Non-pigmented ciliary epithelial cell (primary cell): ENCODE measurements at places on chromosomes 1 and 21.

DNA sequence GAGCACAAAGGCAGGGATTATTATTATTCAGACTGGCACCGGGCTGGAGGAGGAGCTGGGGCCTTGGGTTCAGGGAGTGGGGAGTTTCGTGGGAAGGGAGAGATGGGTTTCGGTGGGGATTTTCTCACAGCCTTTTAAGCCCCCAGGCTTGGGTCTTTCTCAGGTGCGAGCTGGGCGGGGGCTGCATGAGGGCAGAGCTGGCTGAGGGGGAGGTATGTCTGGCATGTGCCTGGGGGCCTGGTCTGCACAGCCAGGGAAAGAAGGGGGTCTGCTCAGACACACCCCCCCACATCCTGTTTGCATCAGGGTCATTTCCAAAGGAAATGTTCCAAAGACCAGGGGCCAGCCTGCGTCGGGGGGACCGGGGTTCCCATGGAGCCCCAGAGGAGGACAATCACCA lies 21.6 kb downstream of the GRHL3 start:
- DNase-seq: no peak

- DNase-seq: no peak
Measured at GRCh38 chr1:226201029-226201593, 14.6 kb upstream of the ACBD3 start.

DNA sequence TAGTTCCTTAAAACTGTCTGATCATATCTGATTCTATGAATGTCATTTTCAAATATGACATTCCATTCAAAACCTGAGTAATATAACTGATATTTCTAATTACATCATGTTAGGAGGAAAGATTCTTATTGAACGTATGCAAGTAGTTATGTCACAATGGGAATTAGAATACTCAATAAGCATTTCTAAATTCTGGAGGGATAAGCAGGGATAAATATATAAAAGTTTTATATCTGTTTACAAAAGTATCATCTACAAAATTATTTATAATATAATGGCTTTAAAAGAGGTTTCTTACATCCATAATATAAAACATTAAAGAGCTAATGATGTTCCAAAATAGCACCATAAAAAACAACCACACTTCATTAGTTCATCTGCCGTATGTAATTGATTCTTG lies at the start of gene OR14A2:
Gene OR14A2, minus strand, starts transcription at position 101 of the 400 bp plus-strand sequence.
- DNase-seq: no peak

GRCh38 chr21:44912158-44912473 lies 8.6 kb downstream of the ITGB2 start:
- no peak for DNase-seq

GRCh38 chr1:28985427-28985826 lies 71.1 kb downstream of the EPB41 start:
- DNase-seq: no peak

DNA sequence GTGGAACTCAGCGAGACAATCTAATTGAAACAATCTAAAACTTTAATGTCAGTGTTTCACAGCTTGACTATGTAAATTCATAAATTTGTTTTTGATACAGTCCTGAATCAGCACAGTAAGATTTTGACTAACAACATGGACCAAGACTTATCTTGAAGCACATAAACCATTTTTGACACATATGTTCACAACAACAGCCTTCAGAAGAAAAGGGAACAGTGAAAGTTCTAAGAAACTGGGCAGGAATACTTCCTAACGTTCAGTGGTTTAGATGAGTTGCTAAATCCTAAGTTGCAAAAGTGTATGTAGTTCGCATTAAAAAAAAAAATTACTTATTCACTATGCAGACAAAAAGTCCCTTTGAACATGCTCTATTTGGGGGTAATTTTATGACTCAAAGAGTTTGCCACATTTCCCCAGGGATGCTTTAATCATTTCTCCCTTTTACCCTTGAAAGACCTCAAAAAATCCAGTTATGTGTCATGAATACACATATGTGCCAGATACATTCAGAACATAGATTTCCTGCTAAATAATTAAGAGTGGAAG lies 120.2 kb downstream of the MRPL39 start:
- no peak for DNase-seq

DNA sequence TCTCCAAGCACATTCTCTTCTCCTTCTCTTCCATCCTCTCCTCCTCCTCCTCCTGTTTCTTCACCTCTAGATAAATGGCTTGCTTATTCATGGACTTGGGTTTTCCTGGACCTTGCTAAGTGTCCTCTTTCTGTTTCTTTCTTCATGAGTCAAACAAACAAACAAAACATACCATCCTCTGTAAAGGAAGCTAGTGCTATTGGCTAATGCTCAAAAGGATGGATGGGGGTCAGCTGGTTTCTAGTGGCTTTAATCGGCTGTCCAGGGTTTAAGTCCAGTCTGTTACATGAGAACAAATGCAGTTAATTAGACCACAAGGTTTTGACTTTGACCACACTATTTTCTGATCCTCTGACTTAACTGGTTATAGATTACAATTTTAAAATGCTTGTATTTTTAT lies 83.8 kb upstream of the TSPAN2 start:
- no peak for DNase-seq

- DNase-seq: no peak
Measured at GRCh38 chr1:228513236-228513900, 26.2 kb downstream of the RNF187 start.

- no peak for DNase-seq
Measured at GRCh38 chr21:45448810-45449657, 44.1 kb downstream of the COL18A1 start.

DNA sequence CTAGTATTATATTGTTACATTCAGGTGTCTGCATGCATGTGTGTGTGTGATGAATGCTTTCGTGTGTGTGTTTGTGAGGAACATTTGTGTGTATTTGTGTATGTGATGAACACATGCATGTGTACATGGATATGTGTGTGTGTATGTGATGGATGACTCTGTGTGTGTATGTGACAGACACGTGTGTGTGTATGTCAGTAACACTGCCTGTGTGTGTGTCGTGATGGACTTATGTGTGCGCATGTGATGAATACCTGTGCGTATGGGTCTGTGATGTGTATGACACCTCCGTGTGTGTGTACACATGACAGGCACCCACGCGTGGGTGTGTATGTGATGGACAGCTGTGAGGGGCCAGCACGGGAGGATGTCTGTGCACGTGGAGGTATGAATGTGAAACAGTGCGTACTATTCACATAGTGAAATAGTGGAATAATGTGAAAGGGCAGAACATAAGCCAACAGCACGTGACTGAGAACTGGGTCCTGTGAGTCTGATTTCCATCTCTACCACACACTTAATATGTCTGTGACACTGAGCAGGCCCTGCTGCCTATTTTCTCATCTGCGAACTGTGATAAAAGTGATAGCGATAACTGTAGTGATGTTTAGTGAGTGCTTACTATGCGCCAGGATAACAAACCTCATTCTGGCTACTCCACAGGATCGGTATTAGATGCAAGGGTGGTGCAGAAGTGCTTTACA lies 41.8 kb upstream of the CSF3R start:
- DNase-seq: no peak

- DNase-seq: no peak
Measured at GRCh38 chr1:234535763-234536515, 57.0 kb upstream of the TARBP1 start.

DNA sequence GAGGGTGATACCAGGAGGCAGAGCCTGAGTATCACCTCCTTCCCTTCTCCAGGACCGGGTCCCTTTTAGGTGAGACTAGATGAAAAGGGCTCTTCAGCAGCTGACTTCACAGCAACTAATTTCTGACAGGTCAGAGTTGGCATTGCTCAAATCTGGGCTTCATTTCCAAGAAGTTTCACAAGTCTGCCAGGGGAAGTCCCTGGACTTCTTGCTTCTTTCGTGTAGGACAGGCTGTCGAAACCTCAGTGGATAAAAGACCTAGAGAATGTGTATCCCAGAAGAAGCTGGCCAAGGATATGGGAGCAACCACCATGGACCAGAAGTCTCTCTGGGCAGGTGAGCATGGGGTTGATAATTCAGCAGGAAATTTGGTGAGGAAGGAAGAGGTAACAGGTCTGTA lies at the start of gene CHI3L2:
Gene CHI3L2, plus strand, starts transcription at position 280 of the 400 bp plus-strand sequence. Its CDS starts 17 bp downstream, at position 297.
- no peak for DNase-seq

GRCh38 chr1:8525216-8525557 lies 207.3 kb downstream of the SLC45A1 start:
- peak; percentile 38 for DNase-seq

DNA sequence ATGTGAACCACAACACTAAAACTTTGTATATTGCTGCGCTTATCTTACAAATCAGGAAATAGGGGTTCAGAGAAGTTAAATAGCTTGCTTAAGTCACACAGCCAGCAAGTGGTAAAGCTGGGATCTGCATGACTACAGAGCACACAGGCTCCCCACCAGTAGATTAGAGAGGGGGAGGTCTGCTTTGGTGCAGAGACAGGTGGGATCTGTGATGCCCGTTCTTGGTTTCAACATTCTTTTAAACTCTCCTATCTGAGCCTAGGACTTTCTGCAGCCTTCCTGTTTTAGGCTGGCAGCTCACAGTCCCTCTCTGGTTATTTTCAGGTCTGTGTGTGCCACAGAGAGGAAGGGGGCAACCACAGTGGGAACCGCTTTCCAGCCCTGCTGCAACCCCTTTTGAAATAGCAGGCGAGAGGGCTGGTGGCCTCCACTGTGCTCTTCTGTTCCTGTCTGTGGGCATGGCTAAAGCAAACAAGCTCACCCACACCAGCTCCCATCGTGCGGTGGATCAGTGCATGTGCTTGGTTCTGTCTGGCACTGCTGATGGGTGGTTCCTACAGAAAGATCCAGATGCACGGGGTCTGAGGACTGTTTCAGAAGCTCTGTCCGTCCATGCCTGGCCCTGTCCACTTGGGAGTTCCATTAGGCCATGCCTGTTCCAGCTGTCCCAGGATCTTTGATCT lies 1.7 kb upstream of the IL6R start:
- DNase-seq: no peak

DNA sequence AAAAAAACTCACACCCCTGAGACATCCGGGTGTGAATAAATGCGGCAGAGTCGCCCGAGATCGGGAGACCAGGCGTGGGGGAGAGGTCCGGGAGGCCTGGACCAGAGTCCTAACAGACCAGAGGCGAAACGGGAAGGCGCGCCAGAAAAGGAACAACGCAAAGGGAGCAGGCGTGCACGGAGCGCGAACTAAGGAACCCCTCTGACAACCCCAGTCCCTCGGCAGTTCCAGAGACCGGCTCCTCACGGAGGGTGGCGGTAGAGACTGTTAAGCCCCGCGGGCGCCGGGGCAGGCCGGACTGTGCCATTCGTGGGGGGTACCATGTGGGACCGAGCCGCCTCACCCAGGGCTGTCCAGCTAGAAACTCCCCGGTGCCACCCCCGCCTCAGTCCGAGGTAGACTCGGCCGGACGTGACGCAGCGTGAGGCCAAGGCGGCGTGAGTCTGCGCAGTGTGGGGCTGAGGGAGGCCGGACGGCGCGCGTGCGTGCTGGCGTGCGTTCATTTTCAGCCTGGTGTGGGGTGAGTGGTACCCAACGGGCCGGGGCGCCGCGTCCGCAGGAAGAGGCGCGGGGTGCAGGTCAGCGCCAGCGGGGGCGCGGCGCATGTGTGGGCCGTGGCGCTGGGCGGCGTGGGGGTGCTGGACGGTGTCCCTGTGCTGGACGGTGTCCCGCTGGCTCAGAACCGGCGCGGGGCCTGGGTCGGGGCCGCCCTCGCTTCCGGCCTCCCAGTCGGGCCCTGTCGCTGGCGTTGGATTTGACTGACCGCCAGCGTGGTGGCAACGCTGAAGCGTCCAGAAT lies at the start of gene PARK7:
Gene PARK7, plus strand, starts transcription at position 496 of the 798 bp plus-strand sequence. CDS start 1,075 bp downstream, outside the sequence.
- DNase-seq: peak; percentile 95

GRCh38 chr1:247102381-247102780 lies 1.8 kb downstream of the ZNF669 start:
- peak; percentile 26 for DNase-seq

- DNase-seq: peak; percentile 89
Measured at GRCh38 chr1:198937231-198938031, 298.6 kb downstream of the PTPRC start.

DNA sequence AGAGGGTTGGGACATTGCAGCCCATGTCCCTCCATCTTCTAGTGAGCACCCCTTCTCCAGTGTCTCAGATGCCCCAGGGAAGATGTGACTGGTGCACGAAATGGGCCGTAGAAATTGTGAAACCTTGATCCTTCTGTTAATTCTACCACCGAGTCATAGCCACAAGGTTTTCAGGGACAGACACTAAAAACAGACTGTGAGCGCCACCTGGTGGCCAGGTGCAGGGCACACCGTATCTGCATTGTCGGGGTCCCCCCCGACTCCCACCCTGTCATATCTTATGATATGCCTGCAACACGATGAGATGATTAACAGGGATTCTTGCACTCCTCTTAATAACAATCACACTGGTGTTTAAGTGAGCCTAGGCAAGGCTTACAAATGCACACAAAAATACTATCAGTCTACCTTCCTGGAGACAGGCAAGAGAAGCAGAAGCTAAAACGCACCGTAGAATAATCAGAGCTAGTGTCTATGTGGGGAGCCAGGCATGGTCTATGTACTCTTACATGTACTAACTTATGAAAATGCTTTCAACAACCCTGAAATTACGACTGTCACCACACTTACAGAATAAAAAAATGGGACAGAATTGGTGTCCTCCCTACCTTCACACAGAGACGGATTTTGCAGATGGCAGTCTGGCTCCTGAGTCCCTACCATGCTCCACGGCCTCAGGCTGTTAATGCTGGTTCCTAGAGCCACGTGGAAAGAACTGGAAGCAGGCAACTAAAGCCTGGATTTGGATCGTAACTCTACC lies 57.9 kb downstream of the FHAD1 start:
- no peak for DNase-seq

DNA sequence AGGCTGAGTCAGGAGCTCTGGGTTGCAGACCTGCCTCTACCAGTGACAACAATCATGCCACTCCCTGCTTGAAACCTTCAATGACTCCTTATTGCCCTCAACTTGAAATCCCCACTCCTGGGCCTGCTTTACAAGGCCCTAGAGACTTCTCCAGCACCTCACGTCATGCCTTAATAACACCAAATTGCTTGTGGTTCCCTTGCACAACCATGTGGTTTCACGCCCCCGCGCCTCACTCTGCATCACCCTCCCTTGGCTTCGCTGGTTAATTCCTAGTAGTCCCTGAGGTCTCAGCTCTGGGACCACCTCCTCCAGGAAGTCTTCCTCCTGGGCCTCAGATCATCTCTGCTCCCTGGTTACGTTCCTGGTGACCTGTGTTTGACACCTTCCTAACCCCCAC lies 33.0 kb downstream of the EPHA2 start:
- DNase-seq: peak; percentile 85

- DNase-seq: no peak
Measured at GRCh38 chr1:87905651-87906050, 577.0 kb downstream of the LMO4 start.

GRCh38 chr21:31403596-31404333 lies 59.7 kb upstream of the TIAM1 start:
- DNase-seq: no peak
